ENCODE measurements at places on chromosomes 1 and 21. TPM values are rescaled to one million over a fixed set of nuclear protein-coding genes. Genes with fewer than 3 reads are reported as not detected.
A peak's percentile ranks its signal among the peaks of the same experiment; 100 is the strongest.

DNA sequence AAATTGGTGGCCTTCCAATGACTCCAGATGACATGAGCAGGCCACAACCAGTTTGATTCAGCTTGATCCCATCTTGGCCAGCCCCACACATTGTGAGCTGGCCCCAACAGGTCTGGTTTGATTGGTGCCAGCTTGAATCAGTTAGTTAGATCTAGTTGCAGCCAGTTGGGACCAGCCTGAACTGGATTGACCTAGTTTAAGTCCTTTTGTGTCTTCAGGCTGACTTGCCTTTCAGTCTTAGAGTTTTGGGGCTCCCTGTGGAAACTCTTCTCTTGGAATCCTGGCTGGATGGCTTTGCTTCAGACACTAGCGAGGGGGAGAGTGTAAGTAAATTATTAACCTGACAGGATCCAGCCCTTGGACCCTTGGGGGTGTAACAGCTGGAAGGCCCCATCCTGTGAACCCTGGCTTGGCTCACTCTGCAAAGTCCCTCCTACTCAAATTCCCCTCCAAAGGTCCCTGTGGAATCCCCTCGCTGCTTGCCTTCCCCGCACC is 36.2 kb upstream of the POU3F1 start:
- DNase-seq: peak; percentile 83

DNA sequence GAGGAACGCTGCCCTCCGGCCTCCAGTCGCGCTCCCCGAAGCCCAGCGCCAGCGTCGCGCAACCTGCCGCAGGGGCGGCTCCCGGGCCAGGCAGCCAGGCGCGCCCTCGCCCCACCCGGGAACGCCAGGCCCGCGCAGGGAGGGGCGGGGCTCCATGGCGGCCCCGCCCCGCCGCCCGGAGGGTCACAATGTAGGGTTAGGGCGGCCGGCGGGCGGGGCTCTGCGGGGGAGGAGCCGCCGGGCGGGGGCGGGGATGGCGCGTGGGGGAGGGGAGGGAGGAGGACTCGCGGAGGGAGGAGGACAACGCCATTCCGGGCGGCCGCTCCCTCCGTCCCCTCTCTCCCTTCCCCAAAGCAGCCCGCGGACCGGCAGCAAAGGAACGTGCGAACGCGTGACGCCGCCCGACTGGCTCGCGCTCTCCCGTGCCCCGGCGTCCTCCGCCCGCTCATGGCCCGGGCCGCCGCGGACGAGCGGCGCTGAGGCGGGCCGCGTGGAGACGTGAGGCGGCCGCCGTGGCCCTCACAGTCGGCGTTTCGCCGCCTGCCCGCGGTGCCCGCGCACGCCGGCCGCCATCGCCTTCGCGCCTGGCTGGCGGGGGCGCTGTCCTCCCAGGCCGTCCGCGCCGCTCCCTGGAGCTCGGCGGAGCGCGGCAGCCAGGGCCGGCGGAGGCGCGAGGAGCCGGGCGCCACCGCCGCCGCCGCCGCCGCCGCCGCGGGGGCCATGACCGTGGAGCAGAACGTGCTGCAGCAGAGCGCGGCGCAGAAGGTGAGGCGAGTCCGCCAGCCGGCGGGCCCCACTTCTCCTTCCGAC is at the start of gene USP25:
Gene USP25 (plus strand): TSS at position 309 of the 810 bp plus-strand sequence. CDS start 412 bp downstream, at position 721.
- peak; percentile 85 for DNase-seq

GRCh38 chr21:45432575-45433255 is 27.8 kb downstream of the COL18A1 start:
- no peak for DNase-seq

KCNJ10 gene
- polyA plus RNA-seq: 0.45 TPM
